GM12891 (cell line): ENCODE measurements at places on chromosomes 11 and 22.

GRCh38 chr11:38756537-38756936 is 2158.5 kb upstream of the RAG2 start:
- no peak for DNase-seq

- no peak for DNase-seq
These were observed 33.8 kb downstream of the PDGFD start for GRCh38 chr11:104130161-104130560.

DNA sequence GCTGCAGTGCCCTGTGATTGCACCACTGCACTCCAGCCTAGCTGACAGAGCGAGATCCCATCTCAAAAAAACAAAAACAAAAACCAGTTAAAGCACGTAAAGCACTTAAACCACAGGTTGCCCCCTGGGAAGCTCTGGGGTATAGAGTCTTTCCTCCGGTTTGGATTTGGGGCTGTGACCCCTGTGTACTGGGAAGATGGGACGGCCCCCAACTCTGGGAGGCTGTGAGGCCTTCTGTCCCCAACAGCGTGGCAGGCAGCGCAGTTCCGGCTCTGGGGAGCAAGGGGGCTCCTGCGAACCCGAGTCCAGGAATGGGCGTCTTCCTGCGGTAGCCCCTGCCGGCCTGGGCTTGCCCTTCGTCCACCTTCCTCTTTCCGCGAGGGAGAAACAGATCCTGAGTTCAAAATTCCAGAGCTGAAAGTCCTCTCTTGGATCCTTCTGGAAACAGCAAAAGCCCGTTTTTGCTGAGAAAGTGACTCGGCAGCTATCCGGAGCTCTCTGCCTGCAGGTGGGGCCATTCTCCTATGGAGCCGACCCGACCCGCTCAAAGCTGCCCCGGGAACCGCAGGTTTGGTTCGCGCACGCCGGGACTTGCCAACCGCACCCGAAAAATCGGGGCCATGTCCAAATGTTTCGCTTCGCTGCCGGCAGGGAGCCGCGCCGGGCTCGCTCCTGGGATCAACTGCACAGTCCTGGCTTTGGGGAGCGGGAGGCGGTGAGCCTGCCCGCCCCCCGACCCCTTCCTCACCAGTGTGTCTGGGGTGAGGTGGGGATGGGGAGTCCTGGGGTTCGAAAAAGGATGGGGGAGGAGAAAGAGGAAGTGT is 36.3 kb upstream of the POLA2 start:
- DNase-seq, result peak; percentile 69

GRCh38 chr11:13216711-13217075 is 60.9 kb upstream of the BMAL1 start:
- DNase-seq, result no peak

DNA sequence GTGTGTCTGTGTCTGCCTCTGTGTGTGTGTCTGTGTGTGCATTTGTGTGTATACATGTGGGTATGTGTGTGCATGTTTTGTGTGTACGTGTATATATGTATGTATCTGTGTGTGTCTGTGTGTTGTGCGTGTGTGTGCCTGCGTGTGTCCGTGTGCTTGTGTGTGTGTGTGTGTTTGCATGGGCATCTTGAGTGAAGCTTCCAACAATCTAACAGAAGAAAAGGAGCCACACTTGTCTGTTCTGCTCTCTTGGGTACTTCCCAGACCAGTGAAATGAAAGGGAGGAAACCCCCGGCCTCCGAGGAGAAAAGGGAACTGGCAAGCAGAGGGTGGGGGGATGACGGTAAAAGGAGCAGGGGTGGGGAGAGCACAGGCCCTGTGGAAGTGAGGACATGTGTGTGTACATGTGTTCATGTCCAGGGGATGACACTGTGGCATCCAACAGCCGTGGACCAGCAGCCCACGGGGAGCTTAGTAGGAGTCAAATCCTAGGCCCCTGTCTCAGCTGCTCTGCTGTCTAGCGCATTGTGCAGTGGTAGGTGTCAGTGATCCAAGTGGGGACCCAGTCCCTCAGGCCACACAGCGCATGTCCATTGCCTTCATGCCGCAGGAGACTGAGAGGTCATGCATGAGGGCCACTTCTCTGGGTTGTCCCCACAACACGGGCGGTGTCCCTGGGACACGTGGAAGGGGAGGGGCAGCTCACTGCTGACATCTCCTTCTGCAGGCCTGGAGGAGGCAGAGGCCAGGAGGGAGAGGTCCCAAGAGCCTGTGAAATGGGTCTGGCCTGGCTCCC is 8.1 kb downstream of the CSF2RB start:
- no peak for DNase-seq

DNA sequence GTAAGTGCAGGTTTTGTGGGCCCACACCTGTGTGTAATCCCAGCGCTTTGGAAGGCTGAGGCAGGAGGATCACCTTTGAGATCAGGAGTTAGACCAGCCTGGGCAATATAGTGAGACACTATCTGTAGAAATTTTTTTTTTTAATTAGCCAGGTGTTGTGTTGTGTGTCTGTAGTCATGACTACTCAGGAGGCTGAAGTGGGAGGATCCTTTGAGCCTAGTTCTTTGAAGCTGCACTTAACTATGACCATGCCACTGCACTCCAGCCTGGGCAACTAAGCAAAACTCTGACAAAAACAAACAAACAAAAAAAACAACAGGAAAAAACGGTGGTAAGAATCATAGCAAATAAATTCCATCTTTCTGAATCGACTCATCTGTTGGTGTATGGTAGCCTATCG is 268.6 kb upstream of the PDGFD start:
- DNase-seq, result no peak

DNA sequence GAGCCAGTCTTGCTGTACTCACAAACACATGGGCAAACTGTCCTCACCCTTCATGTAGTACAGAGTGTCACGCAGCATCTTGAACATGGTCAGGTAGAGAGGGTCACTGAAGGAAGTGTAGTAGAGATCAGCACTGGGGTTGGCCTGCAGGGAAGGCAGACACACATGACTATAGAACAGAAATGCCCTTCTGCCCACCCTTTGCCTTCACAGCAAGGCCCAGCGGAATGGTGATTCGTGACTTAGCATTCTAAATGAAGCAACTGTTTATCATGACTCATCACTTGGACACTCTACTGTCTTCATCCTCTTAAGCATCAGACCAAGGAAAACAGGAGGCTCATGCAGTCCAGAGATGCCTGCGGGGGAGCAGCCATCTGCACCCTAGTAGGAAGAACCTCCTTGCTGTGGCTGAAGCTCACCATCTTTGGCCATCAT is 33.4 kb downstream of the SERPIND1 start:
- no peak for DNase-seq
